ENCODE measurements at places on chromosomes 1 and 21. TPM values are rescaled to one million over a fixed set of nuclear protein-coding genes. Genes with fewer than 3 reads are reported as not detected.

DNA sequence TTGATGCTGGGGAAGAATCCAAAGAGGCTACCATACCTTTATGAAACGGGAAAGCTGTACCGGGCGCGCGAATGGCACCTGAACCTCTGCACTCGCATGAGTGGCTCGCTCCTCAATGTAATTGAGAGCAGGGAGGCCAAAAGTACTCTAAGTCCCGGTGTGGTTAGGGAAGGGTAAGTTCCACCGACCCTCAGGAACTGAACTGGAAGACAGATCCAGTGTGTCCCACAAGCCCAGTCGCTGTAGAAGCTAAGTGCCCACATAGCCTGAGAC lies 1.0 kb downstream of the GATAD2B start:
- DNase-seq = no peak

GRCh38 chr1:56436912-56437417 lies 142.4 kb downstream of the PLPP3 start:
- DNase-seq = no peak

DNA sequence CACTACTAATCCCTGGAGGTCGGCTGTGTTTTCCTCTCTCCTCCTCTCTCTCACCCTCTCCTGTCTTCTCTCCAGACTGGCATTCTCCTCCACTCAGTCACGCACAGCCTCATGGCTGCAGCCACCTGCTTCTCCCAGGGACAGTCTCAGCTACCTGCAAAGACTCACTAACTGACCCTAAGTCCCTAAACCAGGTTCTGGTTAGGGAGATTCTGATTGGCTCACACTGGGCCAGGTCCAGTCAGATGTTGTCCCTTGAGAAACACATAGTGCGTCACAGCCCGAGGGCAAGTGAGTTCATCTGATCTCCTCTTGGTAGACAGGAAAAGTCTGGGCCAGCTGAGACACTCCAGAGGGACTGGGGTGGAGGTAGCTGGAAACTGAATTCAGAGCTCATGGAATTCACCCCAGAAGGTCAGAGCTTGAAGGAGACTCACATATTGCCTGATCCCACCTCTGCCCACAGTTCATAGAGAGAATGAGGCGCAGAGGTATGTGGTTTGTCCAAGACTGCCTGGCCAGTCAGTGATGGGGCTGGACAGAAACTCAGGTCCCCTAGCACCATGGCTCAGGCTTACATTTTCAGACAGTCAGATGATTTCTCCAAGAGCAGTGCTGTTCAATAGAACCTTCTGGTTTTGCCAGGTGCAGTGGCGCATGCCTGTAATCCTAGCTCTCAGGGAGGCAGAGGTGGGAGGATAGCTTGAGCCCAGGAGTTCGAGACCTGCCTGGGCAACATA lies 40.4 kb upstream of the RPL11 start:
- DNase-seq = no peak

DNA sequence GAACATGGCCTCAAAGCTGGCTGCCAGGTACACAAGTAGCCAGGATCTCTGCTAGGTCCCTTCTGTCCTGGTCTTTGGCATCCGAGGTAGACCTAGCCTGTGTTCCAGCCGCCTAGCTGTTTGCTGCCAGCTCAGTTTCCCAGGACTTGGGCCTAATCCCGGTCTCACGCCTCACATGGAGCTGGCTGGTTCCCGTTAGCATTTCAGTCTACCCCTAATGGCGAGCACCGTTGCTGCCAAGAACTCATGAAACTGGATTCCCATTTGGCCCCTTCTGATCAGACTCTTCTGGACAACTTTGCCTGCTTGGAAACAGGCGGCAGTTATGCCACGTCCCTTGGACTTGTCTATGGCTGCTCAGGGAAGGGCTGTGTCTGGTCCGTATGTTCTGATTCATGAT lies 26.2 kb upstream of the HHAT start:
- no peak for DNase-seq

DNA sequence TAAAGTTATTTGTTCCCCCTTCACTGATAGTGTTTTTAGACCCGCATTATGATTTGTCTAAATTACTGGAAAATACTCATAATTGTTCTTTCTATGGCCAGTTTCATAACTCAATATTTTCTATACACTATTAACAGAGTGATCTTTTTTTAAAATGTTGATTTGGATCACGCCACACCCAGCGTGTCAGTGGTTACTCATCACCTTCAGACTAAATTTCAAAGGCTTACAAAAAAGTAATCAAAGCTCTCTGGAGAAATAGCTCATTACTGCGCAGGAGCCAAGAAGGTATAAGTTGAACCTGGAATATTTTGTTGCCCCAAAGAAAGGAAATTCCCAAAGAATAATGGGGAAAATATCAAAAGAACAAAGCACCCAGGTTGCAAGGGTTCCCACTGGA lies 104.9 kb downstream of the EVI5 start:
- no peak for DNase-seq

DNA sequence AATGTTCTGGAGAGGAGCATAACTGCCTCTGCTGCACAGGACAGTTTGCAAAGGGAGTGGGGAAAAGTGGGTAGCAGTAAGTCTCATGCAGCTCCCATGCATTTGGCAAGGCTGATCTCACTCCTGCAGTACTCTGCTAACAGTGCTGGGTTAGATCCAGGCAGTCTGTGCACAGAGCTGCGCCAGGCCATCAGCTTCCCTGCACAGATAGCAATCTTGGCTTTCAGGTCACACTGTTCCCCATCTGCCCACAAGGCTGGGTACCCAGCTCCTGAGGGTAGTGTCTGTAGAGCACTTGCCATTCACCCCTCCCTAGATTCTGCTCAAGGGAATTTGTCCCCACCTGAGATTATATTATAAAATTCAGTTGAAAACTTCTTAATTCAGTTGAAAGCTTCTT lies 72.1 kb downstream of the SH3BGR start:
- no peak for DNase-seq

- DNase-seq = no peak
Observed at GRCh38 chr1:51962486-51963356, 27.8 kb downstream of the RAB3B start.

GRCh38 chr1:243487649-243488227 lies 231.9 kb downstream of the SDCCAG8 start:
- DNase-seq = no peak

GRCh38 chr1:235410467-235410866 lies 43.2 kb downstream of the TBCE start:
- DNase-seq = no peak

- no peak for DNase-seq
Observed at GRCh38 chr1:56645677-56646305, 677 bp downstream of the PRKAA2 start.

GRCh38 chr1:39310015-39310414 lies 105.5 kb downstream of the MACF1 start:
- no peak for DNase-seq

GRCh38 chr1:4964634-4965345 lies 310.4 kb downstream of the AJAP1 start:
- DNase-seq = no peak

DNA sequence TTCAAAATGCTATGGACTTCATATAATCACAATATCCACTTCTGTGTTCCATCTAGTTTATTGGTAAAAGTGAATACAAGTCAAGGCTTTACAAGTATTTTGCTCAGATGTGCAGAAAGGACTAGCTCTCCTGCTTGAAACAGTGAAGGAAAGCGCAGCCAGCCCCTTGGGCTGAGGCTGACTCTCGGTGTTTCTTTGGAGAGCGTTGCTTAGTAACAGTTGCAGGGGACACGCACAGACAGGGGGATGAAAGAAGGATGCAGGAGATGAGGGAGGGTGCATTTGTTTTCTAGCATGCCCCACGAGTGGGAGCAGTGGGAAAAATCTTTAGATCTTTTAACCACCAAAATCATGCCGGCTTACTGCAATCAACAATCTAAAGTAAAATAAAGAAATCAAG lies 9.1 kb downstream of the PYCR2 start:
- DNase-seq = no peak

GRCh38 chr1:89810880-89811279 lies 10.0 kb upstream of the LRRC8D start:
- DNase-seq = no peak

- DNase-seq = peak; percentile 31
Observed at GRCh38 chr1:24321697-24322469, 2.7 kb downstream of the GRHL3 start.

- DNase-seq = no peak
Observed at GRCh38 chr1:205286335-205286950, 35.1 kb downstream of the NUAK2 start.

DNA sequence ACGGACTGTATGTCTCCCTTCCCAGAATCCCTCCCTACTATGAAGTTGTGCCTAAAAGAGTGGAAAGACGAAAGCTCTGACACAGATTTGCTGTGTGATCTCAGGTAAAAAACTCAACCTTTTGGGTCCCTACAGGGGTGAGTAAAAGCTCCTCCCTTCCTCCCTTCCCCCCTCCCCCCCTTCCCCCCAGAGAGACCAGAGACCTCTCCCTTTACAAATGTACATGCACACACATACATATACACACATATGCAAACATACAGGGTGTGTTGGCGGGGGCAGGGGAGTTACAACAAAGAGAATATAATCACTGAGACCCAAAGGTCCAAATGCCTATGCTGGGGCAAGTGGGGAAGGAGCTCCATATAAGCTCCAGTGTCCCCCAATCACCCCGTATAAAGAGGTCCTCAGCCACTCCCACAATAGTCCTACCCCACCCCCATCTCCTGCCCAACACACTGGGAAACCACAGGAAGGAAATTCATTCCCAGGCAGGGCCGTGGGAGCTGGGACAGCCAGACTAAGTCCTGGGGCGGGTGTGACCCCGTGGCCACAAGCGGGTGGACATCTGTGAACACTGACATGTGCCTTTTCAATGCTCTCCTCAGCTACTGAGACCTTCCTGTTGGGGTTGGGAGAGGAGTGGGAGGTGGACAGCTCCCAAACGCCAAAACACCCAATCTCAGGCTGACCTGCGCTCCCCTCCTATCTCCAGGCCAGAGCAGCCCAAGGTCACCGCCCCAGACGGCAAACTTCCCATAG lies 2.0 kb downstream of the MEF2D start:
- DNase-seq = no peak

- no peak for DNase-seq
Observed at GRCh38 chr1:158087320-158087927, 93.3 kb upstream of the CD1D start.

- no peak for DNase-seq
Observed at GRCh38 chr1:95015076-95015475, 57.7 kb downstream of the ALG14 start.

GRCh38 chr1:32706491-32706890 lies 3.9 kb upstream of the SYNC start:
- no peak for DNase-seq

DNA sequence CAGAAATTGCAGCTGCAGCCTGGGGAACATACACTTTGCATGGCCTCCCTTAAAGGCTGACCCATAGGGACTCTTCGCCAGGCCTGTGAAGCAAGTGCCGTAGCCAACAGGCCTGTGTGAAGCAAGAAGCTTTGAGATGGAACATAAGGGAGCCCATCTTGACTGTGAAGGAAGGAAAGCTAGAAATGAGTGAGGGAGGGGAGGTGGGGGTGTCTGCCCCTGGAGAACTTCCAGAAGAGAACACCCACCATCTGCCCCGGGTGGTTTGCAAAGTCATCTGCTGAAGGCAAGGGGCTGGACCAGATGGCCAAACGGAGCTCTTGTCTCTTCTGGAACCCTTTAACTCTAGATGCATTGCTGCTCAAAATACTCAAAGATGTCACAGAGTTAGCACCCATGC lies 103.3 kb upstream of the GRIK3 start:
- no peak for DNase-seq

DNA sequence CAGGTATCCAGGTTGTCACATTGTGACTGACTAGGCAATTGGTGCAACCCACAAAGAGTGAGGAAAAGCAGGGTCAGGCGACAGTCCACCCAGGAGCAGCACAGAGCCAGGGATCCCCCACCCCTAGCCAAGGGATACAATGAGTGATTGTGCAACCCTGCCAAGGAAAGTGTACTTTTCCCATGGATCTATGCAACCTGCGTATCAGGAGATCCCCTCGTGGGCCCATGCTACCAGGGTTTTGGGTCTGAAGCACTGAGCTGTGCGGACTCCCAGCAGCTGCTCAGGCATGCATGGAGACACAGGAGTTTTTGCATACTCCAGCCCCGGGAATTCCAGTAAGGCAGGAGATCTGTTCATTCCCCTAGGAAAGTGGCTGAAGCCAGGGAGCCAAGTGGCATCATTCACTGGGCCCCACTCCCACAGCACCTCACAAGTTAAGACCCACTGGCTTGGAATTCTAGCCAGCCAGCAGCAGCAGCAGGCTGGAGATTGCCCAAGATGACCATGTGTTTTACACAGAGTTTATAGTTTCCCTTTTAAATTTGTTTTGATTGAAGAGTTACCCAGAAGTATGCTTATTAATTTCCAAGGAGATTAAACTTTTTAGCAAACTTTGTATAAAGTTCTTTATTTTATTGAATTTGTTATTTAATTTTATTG lies 136.0 kb downstream of the LTN1 start:
- DNase-seq = no peak

DNA sequence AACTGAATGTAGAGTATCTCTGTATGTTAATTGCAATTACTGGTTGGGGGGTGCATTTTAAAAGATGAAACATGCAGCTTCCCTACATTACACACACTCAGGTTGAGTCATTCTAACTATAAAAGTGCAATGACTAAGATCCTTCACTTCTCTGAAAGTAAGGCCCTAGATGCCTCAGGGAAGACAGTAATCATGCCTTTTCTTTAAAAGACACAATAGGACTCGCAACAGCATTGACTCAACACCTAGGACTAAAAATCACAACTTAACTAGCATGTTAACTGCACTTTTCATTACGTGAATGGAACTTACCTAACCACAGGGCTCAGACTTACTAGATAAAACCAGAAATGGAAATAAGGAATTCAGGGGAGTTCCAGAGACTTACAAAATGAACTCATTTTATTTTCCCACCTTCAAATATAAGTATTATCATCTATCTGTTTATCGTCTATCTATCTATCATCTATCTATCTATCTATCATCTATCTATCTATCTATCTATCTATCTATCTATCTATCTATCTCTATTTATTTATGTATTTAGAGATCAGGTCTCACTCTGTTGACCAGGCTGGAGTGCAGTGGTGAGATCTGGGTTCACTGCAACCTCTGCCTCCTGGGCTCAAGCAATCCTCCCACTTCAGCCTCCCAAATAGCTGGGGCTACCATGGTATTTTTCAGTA lies 47.8 kb downstream of the CHML start:
- DNase-seq = peak; percentile 69

- DNase-seq = no peak
Observed at GRCh38 chr1:20846461-20847374, 59.6 kb upstream of the HP1BP3 start.

DNA sequence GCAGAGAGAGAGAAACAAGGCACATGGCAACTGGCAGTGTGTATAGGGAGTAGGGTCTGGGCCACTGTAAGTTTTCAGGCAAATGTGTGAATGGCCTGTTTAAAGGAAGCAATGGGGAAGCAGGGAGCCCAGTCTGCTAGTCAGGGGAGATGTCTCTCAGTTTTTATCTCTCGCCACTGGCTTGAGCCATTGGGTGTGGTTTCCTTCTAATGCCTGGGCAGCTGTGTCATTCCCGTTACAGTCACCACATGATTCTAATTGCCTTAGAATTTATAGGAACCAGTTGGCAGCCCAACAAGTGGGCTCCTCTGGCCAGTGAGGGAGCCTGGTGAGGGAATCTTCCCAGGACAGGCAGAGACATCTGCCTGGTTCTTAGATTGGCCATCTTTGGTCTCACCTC lies 182.4 kb downstream of the DISC1 start:
- DNase-seq = peak; percentile 64

The SYT2 gene
- 0.01 TPM for polyA plus RNA-seq

The SPRR2G gene
- not detected for polyA plus RNA-seq

The GIPC2 gene
- 0.04 TPM for polyA plus RNA-seq

The SPRR1A gene
- not detected for polyA plus RNA-seq

The HNRNPCL2 gene
- polyA plus RNA-seq = not detected

The GNAT2 gene
- polyA plus RNA-seq = 0.15 TPM

Measured in BJ (cell line).